ENCODE measurements at places on chromosomes 3 and 15. TPM values are rescaled to one million over a fixed set of nuclear protein-coding genes. Genes with fewer than 3 reads are reported as not detected.

The ARNT2 gene
- total RNA-seq, result not detected

- DNase-seq, result peak; percentile 8
These were observed 187.8 kb downstream of the TLE3 start for GRCh38 chr15:69909719-69910444.

- no peak for DNase-seq
These were observed 92.2 kb upstream of the PRR23E start for GRCh38 chr3:127100459-127101410.

GRCh38 chr3:158261371-158261991, 151.6 kb downstream of the RSRC1 start:
- no peak for DNase-seq

Measured in K562 (cell line).